Muscle of leg (tissue), 16 donors: ENCODE measurements at places on chromosomes 1 and 21. TPM values are rescaled to one million over a fixed set of nuclear protein-coding genes. Genes with fewer than 3 reads are reported as not detected.
A peak's percentile ranks its signal among the peaks of the same experiment; 100 is the strongest.

GRCh38 chr1:222385262-222385661 lies 162.6 kb downstream of the HHIPL2 start:
- DNase-seq: no peak
- H3K27me3 ChIP-seq: no peaks in the 10 kb centered on the region
- H3K27ac ChIP-seq: no peak overlapping the region
- H3K36me3 ChIP-seq: no peaks in the 10 kb centered on the region

GRCh38 chr1:160997323-160998038 lies 23.5 kb downstream of the F11R start:
- peaks cover 17% of the 10 kb centered on the region for H3K36me3 ChIP-seq
- no peaks in the 10 kb centered on the region for H3K4me1 ChIP-seq
- no peak overlapping the region for H3K4me3 ChIP-seq
- peak overlapping the region; percentile 77 for H3K27ac ChIP-seq
- DNase-seq: peak; percentile 61

DNA sequence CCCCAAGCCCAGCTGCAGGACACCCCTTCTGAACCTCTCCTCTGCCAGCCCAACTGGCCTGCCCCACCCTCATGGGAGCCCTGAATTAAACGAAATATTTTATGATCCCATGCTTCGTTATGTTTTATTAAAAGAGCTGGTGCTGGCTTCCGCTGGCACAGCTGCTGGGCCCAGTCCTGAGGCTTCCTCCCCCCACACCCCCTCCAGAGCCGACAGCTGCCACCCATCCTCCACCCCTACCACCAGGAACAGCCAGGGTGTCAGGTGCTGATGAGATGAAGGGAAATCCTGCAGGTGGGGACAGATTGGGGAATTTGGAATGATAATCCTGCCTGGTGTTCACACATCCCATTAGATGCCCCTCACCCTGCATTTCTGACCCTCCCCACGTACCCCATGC lies 19.0 kb downstream of the IGSF21 start:
- peak; percentile 42 for DNase-seq
- no peaks in the 10 kb centered on the region for H3K36me3 ChIP-seq
- H3K4me3 ChIP-seq: no peak overlapping the region
- no peak overlapping the region for H3K27ac ChIP-seq

The RNF220 gene
- polyA plus RNA-seq: 59.4 TPM

DNA sequence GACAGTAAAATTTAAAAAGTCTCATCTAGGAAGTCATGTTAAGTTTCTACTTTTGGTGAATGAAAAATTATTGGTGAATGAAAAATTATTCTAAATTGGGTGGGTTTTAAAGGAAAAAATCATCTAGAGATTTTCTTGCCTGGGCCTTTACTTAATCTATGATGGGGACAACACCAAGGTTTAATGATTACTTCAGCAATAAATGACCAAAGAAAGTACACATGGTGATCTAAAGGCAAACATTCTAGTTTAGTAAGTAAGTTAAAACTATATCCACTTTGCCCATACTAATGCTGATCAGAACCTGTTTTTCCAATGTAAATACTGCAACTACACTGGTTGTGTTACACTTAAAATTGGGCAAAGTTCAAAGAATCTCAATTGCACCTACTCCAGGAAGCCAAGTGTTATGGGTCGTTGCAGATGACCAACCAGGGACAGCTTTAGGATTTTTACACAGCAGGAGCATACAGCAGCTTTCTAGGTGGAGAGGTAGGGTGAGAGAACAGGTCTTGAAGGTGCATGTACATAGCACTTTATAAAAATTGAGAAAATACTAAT lies 14.6 kb upstream of the RPL5 start:
- no peaks in the 10 kb centered on the region for H3K27me3 ChIP-seq
- H3K4me1 ChIP-seq: no peaks in the 10 kb centered on the region
- H3K27ac ChIP-seq: no peak overlapping the region
- H3K4me3 ChIP-seq: no peak overlapping the region

The TSEN15 gene
- 42.2 TPM for polyA plus RNA-seq

The TP73 gene
- 1.2 TPM for polyA plus RNA-seq

DNA sequence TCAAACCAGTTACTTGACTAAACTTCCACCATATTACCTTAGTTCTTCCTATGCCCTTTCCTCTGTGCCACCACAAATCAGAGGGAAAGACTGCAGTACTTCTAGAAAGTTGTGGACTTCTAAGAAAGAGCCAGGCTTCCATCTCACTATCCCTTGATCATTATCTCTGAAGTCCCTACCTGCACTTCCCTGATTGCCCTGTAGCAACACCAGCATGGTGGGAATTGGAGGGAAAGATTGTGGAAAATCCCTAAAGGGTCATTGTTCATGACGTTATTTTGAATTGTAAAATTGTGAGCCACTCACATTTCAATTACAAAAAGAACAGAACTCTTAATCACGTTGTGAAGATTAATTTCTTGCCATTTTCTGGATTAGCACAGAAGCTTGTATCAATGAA lies 23.4 kb upstream of the KIAA1614 start:
- H3K27ac ChIP-seq: no peak overlapping the region
- H3K36me3 ChIP-seq: no peaks in the 10 kb centered on the region
- no peaks in the 10 kb centered on the region for H3K4me1 ChIP-seq
- DNase-seq: no peak

The ASTN1 gene
- 7.0 TPM for polyA plus RNA-seq

The SH3BP5L gene
- 17.5 TPM for polyA plus RNA-seq

DNA sequence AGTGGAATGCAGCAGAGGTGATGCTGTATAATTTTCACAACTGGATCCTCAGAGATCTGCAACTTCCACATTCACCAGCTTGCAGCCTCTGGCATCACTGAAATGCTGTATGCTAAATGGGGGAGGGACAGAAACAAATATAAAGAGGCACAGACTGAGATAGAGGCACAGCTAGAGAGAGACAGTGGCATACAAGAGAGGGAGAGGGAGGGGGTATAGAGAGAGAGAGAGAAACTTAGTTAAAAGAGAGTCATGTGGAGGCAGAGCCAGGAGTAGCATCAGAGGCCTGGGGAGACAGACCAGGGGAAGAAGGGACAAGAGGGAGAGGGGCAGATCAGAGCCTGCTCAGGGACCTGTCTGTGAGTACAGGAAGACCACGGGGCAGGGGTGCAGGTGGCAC lies 84.5 kb upstream of the GRIK3 start:
- no peaks in the 10 kb centered on the region for H3K4me1 ChIP-seq
- H3K4me3 ChIP-seq: no peak overlapping the region
- no peak for DNase-seq
- peaks cover 3% of the 10 kb centered on the region for H3K27me3 ChIP-seq

- H3K36me3 ChIP-seq: no peaks in the 10 kb centered on the region
- peaks cover 2% of the 10 kb centered on the region for H3K27me3 ChIP-seq
- H3K27ac ChIP-seq: no peak overlapping the region
- DNase-seq: no peak
Measured at GRCh38 chr1:53348486-53349368, 20.9 kb upstream of the LRP8 start.

- no peak overlapping the region for H3K4me3 ChIP-seq
- peaks cover 41% of the 10 kb centered on the region for H3K36me3 ChIP-seq
- no peak for DNase-seq
- no peaks in the 10 kb centered on the region for H3K27me3 ChIP-seq
Measured at GRCh38 chr21:46498335-46499050, 39.8 kb downstream of the DIP2A start.

DNA sequence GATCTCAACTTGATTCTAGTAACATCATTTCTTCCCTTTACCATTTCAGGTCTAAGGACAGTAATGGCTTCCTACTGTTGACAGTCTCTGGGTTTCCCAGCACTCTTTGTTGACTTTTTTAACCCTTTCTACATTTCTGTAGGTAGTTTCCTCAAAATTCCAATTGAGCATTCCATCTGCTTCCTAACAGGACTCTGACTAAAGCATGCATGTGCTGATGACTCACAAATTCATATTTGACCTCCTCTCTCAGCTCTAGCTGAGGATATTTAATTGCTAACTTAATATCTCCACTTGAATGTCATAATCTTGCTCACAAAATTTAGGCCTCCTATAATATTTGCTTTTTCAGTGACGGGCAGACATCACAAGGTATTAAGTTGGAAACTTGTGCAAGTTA lies 93.3 kb upstream of the ZNHIT6 start:
- H3K4me1 ChIP-seq: no peaks in the 10 kb centered on the region
- no peak overlapping the region for H3K27ac ChIP-seq
- H3K4me3 ChIP-seq: no peak overlapping the region
